Cerebellar nuclear complex (tissue), 1 donor: ENCODE measurements at places on chromosomes 7 and 10.
A peak's percentile ranks its signal among the peaks of the same experiment; 100 is the strongest.

DNA sequence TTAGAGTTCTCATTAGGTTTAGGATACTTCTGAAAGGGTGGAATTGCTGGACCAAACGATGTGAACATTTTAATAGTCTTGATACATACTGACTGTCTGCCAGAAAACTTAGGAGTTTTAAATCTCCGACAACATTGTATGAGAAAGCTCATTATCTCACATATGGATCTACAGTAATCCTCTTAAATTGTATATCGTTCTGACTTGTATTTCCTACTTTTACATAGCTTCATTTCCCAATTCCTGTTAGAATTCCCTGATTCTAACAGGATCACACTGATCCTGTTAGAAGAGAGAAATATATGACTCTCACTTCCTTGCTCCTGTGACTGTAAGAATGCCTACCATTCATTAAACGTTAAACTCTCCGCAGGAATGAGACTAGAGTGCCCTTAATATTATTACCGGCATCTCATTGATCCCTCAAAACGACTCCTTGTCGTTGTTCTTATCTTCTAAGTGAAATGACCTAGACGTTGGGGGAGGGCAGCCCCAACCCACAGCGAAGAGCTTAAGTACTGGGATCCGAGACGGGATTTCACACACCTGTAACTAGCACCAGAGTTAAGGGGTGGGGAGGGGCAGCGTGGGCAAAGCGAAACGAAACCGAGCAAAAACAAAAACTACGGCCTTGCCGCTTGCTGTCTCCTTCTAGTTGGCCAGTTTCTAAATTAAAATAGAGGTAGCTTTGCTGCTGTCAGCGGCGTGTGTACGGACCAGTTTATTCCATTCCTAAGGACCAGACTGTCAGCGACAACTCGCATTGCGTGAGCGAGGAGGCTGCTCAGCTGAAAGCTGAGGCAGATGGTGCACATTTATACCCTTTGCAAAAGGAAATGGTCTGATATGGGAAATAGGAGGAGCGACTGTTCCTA is 678 bp upstream of the TMEM106B start:
- DNase-seq, result peak; percentile 61

DNA sequence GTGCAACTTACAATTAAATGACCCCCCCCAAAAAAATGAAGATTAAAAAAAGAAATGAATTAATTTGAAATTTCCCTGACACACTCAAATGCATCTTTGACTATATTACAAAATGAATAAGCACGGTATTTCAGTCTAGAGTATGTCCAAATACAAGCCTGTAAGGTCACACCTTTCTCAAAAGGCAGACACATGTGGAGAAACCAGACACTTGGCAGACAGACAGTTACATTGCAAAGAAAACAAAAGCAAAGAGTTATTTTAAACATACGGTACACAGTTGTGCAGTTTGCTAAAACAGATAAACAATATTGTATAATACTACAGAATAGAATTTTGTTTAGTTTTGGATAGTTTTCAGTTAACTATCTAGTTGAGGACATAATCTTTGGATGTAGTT is 153.0 kb downstream of the ATE1 start:
- DNase-seq, result no peak

DNA sequence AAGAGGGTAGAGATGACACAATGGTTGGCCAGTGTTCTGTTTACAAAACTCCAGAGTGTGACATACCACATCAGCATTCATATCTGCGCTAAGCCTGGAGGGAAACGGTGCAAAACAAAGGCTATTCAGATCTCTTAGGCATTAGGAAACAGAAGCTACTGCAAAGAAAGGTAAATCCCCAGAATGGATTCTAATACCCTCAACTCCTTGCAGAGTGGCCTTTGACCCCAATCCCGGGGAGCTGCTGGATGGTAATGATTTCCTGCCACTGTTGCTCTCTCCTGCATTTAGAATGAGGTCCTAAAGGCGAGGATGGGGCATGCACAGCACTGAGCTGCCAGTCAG is 65.2 kb downstream of the AOAH start:
- DNase-seq, result no peak

DNA sequence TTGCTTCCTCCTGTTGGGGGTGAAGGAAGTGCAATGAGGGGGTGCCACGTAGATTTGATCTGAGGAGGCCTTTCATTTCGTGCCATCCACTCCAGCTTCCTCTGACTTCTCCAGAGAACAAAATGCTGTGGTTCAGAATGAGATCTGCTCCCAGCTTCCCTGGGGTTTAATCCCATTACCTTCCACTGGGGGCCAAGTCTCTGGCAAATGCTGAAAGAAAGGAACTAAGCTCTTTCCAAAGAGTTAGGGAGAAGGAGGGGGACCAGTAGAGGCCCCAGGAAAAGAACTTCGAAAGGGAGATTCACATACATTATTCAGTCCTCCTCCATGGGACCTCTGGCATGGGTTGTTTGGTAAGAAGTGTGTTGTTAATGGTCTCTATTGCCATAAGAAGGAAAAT is 727.0 kb downstream of the TYW1 start:
- DNase-seq, result no peak

- DNase-seq, result no peak
Observed at GRCh38 chr10:1362589-1363445, 306.6 kb downstream of the WDR37 start.

- DNase-seq, result no peak
Observed at GRCh38 chr10:132102717-132103110, 37.0 kb downstream of the JAKMIP3 start.
